AG10803 (cell line): ENCODE measurements at places on chromosomes 11 and 22.

DNA sequence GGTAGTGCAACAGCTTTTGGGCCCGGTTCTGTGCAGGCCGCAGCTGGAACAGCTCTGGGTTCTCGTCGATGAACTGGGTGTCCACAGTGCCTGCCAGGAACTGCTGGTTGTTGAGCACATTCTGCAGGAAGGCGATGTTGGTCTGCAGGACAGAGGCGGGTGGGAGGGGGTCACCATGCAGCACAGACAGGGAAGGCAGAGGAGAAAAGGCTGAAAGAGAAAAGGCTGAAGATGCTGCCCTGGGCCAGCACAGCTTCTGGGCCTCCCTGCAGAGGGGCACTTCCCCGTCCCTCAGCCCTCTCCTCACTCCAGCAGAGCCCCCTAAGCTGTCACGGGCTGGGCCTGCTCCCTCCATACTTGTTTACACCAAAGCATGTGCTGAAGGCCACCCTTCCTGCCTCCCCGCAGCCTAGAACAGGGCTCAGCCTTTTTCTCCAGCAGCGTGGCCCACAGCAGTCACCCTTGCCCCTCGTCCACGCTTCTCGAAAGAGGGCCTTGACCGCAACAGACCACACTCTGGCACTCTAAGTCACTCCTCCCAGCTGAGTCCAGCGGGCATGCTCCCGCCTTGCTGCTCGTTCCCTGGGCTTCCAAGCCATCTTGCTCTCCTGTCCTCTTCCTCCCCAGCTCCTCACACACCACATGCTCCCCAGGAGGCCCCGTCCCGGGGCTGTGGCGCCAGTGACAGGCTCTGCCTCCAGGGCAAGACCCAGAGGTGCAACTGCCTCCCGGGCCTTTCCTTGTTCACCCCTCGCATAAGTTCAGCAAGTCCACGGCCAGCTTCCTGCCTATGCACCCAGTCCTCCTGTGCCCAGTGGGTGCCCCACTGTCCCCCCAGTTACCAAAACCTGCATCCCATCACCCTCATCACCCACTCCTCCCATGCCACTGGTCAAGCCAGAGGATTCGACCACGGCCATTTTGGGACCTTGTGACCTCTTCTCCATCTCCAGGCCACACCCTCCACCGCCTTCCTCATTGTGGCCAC lies 3.3 kb upstream of the LRFN4 start:
- DNase-seq = no peak

DNA sequence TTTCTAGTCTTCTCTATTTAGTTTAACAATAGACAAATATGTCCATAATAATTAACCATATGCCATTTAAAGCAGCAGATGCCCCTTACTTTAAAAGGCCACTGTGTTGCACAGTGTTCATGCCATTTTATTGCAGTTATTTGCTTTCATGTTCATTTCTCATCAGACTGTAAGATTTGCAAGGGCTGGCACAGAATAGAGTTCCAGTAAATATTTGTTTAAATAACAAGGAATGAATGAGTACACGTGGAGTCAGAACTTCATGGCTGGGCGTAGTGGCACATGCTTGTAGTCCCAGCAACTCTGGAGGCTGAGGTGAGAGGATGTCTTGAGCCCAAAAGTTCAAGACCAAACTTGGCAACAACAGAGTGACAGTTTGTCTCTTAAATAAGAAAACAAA lies 1228.6 kb downstream of the LRRC4C start:
- no peak for DNase-seq

- DNase-seq = no peak
These were observed 18.6 kb upstream of the NXPE4 start for GRCh38 chr11:114614127-114614720.

DNA sequence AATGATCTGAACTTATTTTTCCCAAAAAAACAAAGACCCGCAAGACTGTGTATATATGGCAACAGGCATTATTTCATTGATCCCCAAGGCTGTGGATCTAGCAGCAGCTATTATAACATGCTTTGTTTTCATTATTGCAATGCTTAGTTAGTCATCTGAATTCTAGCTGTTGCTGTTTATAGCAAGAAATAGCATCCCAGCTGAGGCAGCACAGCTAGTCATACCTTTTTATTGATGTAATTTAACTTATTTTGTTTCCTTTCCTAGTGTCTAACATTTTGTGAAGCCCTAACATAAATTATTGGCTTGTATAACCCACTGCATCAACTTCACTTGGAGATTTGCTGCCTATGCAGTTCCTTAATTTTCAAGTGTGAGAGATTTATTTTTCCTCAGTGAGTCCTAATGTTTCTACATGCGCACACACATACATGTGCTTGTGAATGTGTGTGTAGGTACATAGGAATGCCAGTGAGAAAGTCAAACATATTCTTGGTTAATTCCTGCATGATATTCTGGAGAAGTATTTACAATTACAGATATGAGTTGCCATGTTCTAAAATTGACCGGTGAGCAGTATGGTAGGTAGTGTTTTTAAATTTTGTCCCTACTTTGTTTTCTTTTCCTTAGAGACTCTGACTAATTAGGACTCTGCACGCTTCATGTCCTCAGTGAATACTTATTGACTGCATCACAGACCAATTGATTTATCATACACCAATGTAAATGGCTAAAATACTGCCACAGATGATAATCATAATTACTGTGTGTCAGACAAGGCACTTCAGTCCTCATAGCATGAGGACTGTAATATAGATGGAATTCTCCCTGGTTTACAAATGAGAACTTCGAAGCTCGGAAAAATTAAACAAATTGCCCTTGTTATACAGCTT lies 119.3 kb downstream of the WNT11 start:
- DNase-seq = peak; percentile 67

DNA sequence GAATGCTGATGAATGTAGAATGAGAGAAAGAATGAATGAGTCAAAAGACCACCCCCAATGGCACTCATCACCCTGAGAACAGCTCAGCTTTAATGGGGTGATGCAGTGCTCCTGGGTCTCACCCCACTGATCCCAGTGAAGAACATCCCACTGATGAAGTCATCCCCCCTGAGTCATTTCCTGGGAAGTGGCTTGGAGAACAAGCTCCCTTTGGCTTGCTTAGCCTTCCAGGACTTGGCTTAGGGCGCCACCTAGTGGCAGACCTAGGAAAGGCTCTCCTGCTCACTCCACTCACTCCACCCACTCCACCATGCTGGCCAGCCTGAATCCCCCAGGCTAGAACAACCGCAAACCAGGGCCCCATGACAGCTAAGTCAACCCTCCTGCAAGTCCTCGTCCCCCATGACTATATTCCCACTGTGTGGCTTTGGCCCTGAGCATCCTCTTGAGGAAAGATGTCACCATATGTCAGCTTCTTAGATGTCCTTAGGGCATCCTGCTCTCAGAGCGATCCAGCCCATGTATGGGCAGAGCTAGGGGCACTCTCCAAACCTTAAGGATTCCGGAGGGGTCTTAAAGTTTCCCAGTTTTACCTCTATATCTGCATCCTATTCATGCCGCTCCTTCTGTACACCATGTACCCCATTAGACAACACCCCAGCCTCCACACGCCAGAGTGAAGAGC lies 17.8 kb upstream of the TMPRSS13 start:
- DNase-seq = peak; percentile 88

- peak; percentile 54 for DNase-seq
These were observed 38.2 kb downstream of the BRD1 start for GRCh38 chr22:49789289-49790141.

GRCh38 chr22:42025421-42025820 lies 26.8 kb downstream of the WBP2NL start:
- peak; percentile 11 for DNase-seq

DNA sequence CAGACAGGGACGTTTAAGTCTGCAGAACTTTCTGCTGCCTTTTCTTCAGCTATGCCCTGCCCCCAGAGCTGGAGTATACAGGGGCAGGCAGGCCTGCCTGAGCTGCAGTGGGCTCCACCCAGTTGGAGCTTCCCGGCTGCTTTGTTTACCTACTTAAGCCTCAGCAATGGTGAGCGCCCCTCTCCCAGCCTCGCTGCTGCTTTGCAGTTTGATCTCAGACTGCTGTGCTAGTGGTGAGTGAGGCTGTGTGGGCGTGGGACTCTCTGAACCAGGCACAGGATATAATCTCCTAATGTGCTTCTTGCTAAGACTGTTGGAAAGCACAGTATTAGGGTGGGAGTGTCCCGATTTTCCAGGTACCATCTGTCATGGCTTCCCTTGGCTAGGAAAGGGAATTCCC lies 38.5 kb downstream of the NELL1 start:
- no peak for DNase-seq

GRCh38 chr11:102184269-102184987 lies 74.2 kb downstream of the YAP1 start:
- no peak for DNase-seq

DNA sequence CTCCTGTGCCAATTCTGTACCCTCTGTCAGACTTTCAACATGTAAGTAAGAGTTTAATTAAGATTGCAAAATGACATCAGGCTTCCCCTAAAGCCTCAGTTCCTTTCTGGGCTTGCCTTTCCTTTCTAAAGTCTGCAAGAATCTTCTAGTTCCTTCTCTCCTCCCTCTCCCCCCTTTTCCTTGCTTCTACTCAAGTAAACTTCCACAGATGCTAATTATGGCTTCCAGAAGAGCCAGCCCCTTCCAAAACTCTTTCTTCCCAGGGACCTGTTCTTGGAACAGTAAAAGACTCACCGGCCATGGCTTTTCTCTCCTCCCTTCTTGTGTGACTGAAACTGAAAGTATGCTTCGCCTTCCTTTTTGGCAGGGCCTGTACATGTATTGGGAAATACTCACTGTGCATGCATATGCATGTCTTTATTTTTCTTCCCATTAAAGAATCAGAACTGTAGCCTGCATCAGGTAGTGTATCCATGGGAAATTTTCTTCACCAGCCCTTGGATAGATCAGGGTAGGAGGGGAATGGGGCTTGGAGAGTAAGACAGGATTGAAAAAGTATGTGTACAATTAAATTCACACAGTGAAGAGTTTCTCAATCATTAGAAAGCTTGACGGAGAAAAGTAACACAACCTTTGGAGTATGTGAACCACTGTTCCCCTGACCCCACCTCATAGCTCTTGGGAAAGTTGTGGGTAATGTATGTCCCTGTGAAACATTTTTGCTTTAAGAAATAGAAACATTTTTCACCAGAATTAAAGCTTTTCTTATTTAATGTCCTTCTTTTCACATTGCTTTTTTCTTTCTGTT lies at the start of gene CASP1:
Gene CASP1 (minus strand): TSS at position 332 of the 808 bp plus-strand sequence. CDS start 31 bp downstream, at position 301.
- DNase-seq = peak; percentile 82

- no peak for DNase-seq
These were observed 170.6 kb upstream of the SOX6 start for GRCh38 chr11:16526947-16527346.

- DNase-seq = peak; percentile 7
These were observed 44.0 kb upstream of the C11orf87 start for GRCh38 chr11:109378034-109378433.

DNA sequence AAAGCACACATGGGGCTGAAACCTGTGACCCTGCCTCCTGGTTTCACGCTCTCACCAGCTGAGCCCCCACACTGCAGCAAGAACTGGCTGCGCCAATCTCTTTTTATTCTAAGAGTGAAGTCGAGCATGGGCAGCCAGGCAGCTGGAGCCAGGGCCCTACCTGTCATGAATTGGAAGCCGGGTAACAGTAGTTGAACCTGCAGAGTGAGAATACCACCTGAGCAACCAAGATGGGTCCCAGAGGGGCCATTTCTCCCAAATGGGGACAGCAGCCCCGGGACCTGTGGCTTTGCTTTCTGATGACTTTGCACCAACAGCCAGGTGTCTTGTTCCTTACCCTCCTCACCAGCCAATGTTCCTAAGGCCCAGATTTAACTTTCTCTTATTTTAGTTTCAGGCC lies 178.9 kb downstream of the GRIK4 start:
- DNase-seq = no peak

GRCh38 chr11:2771758-2772466 lies 72.1 kb upstream of the KCNQ1OT1 start:
- DNase-seq = no peak

DNA sequence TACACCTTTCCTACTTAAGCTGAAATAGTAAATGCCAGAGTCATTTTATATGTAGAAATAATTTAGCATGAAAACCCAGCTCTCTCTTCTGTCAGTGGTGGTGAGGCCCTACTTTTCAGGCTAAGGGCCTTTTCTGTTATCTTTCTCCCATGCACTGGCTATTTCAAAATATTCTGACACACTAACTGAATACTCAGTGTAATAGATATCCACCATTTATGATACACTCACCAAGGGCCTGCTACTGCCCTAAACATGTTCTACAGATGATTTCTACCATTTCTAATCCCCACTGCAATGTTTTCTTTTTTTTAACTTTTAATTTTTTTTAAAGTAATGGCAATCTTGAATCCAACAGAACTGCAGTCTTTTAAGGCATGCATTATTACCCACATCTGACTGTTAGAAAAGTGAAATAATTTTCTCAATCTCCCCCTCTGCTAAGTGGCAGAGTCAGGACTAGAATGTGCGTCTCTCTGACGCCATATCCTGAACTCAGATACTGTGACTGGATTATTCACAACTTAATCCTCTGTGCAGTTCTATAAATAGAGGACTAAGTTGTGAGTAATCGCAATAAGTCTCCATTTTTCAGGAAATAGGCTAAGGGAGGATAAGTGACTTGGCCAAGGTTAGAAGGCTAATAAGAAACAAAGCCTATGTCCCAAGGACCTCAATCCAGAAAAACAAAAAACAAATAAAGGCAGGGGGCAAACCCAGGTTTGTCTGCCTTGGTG lies 44.0 kb downstream of the GRAMD1B start:
- DNase-seq = peak; percentile 89

DNA sequence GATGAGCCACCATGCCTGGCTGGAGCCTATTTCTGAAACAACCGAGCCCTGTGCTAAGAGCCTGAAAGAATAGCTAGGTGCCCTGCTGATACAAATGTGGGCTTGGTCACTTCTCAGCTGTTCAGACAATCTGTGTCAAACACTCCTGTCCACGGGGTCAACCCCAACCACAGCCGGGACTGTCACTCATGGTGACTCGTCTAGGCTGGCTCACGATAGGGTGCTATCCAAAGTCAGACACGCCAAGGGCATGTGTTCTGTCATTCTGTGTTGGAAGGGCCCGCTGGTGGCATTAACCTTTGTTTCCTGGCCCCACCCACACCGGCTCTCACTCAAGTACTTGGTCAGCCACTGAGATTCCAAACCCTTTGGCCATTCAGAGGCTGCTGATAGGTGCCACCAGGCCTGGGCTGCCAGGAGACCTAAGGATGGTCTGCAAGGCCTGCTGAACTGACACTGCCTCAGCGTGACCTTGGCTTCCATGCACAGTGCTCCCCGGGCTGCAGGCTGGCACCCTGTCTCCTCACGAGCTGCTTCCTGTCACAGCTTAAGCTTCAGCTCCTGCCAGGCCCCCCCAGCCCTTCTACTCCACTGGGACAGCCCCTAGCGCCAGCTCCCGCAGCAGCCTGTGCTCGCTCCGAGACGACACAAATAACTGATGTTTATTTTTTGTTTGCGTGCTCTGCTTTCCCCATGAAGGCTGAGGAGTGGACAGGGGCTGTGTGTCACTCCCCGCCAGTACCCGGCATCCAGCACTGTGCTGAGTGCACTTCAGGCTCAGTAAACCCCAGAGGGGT lies 14.2 kb upstream of the CDC42BPG start:
- no peak for DNase-seq

GRCh38 chr11:68436985-68437926 lies 23.3 kb upstream of the PPP6R3 start:
- DNase-seq = peak; percentile 55

DNA sequence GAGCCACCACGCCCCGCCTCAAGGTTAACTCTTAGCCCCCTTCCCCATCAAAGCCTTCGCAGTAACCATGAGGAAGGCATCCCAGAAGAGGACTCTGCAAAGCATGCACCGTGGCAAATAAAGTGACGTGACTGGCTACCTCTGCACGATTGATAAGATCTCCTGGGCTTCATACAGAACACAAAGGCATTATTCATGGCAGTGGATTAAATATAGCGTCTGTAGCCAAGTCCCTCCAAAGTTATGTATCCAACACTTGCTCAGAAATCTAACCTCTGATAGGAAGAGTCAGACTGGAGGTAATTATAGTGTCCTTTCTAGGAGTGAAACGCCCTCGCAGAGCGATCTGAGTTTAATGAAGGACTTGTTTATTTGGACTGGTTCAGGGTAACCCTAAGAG lies 22.4 kb downstream of the CPT1A start:
- no peak for DNase-seq
